ENCODE measurements at places on chromosomes 7 and 10.

DNA sequence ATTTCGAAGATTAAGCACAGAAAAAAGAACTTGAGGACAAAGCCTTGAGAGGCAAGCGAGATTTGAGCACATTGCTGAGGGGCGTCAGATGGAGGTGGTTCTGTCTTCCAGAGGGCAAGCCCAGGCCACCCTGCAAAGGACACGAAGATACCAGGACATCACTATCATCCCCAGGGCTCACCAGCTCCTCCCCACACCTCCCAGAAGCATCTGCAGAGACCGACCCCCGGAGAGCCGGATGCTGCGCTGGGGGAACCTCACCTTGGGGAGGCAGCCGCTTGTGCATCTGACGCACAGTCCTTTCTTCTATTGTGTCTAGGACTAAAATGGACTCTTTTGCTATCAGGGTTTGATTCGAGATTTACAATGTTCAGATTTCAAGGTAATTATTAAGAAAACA, 259.7 kb downstream of the DNAJB6 start:
- no peak for DNase-seq

DNA sequence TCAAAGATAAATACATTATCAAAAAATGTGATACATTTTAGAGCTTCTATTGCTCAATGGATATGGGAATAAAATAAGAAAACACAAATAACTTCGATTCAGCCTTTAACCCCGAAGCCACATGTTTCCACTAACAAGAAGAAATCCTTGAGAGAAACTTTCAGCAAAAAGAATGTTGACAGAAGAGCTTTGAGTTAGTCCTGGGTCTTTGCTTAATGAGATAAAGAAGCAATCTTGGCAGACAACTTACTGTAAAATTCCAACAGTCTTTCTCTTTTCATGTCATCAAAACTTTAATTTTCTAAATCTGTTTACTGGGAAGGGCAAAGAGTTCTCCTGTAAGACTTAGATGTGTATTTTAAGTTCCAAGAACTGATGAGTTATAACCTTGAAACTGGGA, 810.2 kb downstream of the CNTNAP2 start:
- no peak for DNase-seq

DNA sequence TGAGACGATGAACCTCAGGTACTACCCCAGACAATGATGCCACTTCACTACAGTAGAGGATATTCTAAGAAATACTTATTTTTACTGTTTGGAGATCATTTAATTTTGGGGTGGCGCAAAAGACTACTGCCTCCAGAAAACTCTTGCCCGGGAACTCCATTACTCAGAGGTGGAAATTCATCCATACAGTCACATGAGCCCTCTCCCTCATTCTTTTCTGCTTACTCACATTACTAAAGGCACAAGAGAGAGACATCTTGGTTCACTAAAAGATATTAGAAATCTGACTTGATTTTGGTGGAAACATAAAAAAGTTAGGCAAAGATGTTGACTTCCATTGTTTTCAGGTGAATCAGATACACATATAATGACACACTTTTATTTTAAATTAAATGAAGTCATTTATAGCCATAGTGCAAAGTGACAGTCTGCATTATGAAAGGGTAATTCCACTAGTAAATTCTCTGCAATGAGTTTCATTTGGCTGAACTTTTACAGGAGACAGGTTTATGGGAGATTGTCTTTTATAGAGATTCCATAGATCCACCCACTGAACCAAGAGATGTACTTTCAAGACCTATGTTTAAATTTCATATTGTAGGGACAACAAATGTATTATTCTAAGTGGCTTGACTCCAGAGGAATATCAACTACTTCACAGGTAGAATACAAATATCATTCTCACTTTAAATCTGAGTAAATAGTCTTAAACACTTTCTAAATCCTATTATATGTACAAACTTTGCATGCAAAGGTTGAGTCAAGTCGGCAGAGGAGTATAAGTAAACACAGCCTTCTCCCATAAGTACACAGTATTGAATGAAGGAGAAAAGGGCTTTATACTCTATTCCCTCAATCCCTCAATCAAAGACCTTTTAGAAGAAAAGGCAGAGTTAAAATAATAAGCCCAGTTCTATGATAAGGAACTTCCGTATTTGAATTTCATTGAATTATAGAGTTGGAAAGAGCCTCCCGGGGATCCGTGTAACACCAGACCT, 18.8 kb downstream of the NEBL start:
- no peak for DNase-seq

GRCh38 chr7:97418312-97418711, 300.8 kb downstream of the SDHAF3 start:
- DNase-seq, result no peak

GRCh38 chr10:86898511-86898910, 58.9 kb downstream of the MMRN2 start:
- no peak for DNase-seq

DNA sequence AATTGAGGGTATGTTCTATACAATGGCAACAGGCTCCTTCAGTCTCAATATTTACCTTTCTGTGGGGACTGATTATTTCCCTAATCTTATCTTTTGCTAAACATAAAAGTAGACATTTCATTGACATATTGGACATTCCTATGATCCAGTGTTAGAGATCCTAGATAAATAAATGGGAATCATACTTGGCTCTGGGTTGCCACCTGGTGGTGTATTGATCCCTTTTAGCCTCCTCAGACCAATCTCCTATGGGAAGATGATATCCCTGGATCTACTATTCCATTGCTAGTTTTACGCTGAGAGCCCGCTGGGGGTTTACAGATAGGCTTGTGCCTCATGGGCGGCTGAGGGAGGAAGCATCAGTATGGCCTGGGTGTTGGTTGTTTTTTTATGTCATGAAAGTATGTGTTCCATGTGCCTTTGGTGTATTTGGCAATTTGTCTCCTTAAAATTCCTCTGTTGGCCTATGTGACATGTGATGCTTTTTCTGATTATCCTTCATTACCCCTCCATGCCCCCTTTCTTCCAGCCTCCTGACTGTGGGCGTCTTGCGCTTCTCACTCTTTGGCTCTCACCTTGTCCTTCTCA, 18.8 kb downstream of the CELF2 start:
- no peak for DNase-seq

- no peak for DNase-seq
Observed at GRCh38 chr7:101303102-101303701, 18.4 kb downstream of the IFT22 start.

GRCh38 chr10:35011771-35012191, 78.4 kb downstream of the CUL2 start:
- no peak for DNase-seq

Measured in stimulated activated CD4-positive, alpha-beta T cell treated with anti-CD3 and anti-CD28 coated beads, Interleukin-4, amount 100 ng/mL, for 48 hours (primary cell).